ENCODE measurements at places on chromosomes 6 and 20. TPM values are rescaled to one million over a fixed set of nuclear protein-coding genes. Genes with fewer than 3 reads are reported as not detected.

HNF4A gene
- total RNA-seq: not detected

DNA sequence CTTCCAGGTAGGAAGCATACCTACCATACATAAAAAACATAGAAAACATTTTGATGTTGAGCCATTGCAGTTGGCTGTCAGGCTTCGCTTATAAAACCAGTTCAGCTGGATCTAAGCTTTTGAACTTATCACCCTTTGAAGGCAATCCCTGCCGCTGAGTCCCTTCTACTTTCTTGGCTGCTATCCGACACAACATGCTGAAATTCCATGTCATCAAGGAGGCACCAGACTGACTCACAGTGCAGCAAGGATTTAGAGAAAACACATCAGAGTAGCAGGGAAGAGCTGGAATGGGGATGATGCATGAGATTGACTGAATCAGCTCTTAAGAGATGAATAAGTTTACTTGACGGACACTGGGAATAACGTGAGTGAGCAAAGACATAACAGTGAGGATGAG is 135.0 kb upstream of the MAN1A1 start:
- H3K36me3 ChIP-seq: no peaks in the 10 kb centered on the region
- no peak for DNase-seq
- no peaks in the 10 kb centered on the region for H3K4me1 ChIP-seq

LY6G6D gene
- total RNA-seq: not detected

DNA sequence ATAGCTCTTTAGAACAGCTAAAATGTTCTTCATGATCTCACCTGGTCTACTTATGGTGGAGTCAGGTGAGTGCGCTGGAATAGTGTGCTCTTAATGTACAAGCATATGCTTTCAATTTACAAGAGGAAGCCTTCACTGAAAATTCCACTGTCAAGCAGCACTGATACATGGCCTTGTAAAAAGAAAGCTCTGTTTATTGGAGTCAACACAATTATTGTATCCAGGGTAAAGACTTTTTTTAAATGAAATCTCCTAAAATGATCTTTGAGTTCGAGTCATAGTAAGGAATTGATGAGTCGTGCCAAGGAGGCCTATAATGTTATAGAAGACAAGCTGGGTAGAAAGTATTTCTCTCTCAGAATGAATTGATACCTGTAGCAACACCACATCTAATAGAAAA is 41.6 kb upstream of the CARMIL1 start:
- no peak for DNase-seq
- no peak overlapping the region for H3K4me3 ChIP-seq
- no peaks in the 10 kb centered on the region for H3K27me3 ChIP-seq
- no peaks in the 10 kb centered on the region for H3K4me1 ChIP-seq

All from H1 (cell line).